Right renal pelvis (tissue), 4 donors: ENCODE measurements at places on chromosomes 4 and X. TPM values are rescaled to one million over a fixed set of nuclear protein-coding genes. Genes with fewer than 3 reads are reported as not detected.

GRCh38 chrX:75623535-75623934, 100.7 kb upstream of the ZDHHC15 start:
- DNase-seq: no peak

GRCh38 chr4:183589461-183590099, 69.4 kb downstream of the RWDD4 start:
- no peak for DNase-seq

The IBSP gene
- polyA plus RNA-seq: not detected

GRCh38 chr4:102761296-102761701, 531 bp upstream of the MANBA start:
- DNase-seq: peak; percentile 28

The DCAF4L1 gene
- 0.17 TPM for polyA plus RNA-seq

- no peak for DNase-seq
Observed at GRCh38 chr4:93842601-93843252, 14.2 kb downstream of the ATOH1 start.

The COL25A1 gene
- 11.9 TPM for polyA plus RNA-seq

The ASB11 gene
- 0.03 TPM for polyA plus RNA-seq

The RBM46 gene
- polyA plus RNA-seq: 0.04 TPM

DNA sequence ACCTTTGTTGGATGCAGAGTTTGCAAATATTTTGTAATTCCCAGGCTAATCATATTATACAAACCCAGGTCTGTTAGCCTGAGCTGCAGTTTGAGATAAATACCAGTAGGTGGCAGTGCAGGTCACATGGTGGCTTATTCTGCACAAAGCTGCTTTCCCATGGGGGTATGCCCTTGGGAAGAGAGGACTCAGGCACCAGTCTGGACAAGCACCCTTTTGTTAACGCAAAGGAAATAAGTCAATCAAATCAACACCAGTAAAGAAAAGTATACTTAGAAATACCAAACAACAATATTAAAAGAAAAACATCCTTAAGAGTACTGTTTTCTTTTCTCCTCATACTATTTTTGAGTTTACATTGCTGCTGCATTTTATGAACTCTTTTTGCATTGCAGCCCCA, 389.0 kb upstream of the ZFP42 start:
- no peak for DNase-seq

GRCh38 chr4:13527192-13527980, 16.9 kb downstream of the NKX3-2 start:
- no peak for DNase-seq

- DNase-seq: peak; percentile 7
Observed at GRCh38 chrX:134908356-134908755, 82.4 kb upstream of the SMIM10 start.

GRCh38 chrX:30835373-30835772, 53.7 kb downstream of the TAB3 start:
- DNase-seq: no peak

The GLUD2 gene
- 3.7 TPM for polyA plus RNA-seq

GRCh38 chr4:140082391-140082755, 71.6 kb downstream of the MAML3 start:
- DNase-seq: no peak

The BMPR1B gene
- polyA plus RNA-seq: 26.6 TPM

The SEL1L3 gene
- 16.3 TPM for polyA plus RNA-seq

GRCh38 chr4:38924353-38924752, 56.7 kb downstream of the FAM114A1 start:
- DNase-seq: no peak

The SAT1 gene
- polyA plus RNA-seq: 284 TPM
